ENCODE measurements at places on chromosomes 1 and 21. TPM values are rescaled to one million over a fixed set of nuclear protein-coding genes. Genes with fewer than 3 reads are reported as not detected.

Gene TMEM200B
- 1.4 TPM for total RNA-seq

Gene CHRNB2
- under 0.01 TPM for total RNA-seq

Gene SPATC1L
- total RNA-seq, result 6.6 TPM

Gene SPATA46
- total RNA-seq, result not detected

Data from nasal cavity respiratory epithelium epithelial cell of viscerocranial mucosa (primary cell).